ENCODE measurements at places on chromosomes 4 and X.

GRCh38 chr4:41065434-41066006 lies 148.8 kb downstream of the APBB2 start:
- no peak overlapping the region for H3K4me3 ChIP-seq
- no peak for DNase-seq
- no peak overlapping the region for H3K27ac ChIP-seq
- H3K27me3 ChIP-seq, result no peaks in the 10 kb centered on the region

DNA sequence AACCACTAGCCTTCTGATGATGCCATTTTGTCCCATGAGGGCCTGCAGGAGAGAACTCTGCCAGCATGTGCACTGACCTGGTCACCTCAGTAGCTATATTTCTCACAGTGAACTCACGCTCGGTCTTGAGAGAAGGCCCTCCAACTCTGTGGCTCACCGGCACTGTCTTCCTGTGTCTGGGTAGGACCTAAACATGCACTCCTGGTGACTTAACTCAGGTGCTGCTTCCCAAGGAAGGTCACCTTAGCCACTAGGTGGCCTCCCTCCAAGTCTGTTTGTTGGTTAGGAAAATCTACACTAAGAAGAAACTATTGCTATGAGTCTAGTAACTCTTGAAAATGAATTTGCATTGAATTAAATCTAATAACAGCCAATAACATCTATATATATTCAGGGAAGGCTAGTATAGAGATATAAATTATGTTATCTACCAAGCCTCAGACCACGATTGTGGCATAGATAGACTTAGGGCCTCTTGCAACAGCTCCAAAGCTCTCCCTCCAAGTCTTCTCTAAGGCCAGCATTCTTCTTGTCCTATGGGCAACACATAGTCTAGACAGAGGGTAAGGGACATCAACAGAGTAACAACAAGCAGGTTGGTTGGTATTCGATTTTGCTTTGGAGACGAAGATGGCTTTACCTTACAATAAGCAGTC lies 24.7 kb downstream of the TLR10 start:
- H3K27ac ChIP-seq, result no peak overlapping the region
- no peaks in the 10 kb centered on the region for H3K36me3 ChIP-seq
- DNase-seq, result no peak
- H3K27me3 ChIP-seq, result no peaks in the 10 kb centered on the region

GRCh38 chr4:6909970-6910339 lies 329 bp downstream of the TBC1D14 start:
- no peaks in the 10 kb centered on the region for H3K36me3 ChIP-seq
- peak overlapping the region; percentile 91 for H3K4me3 ChIP-seq
- H3K4me1 ChIP-seq, result peaks cover 61% of the 10 kb centered on the region
- peak overlapping the region; percentile 2 for H3K27ac ChIP-seq
- no peaks in the 10 kb centered on the region for H3K27me3 ChIP-seq

DNA sequence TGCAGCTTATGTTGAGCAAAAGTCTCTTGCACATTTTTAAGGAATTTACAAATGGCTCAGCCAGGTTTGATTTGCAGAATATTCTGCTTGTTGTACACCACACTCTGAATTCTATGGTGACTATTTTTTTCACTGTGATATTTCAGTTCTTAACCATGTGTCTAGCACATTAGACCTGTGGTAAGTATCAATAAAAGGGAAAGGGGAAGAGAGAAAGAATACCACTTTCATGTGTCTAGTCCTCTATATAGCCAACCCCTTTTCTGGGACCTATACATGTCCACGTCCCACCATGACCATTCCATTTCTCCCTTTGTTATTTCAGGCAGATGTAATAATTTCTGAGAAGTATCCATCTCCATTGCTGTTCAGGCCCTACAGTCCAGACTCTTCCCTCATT lies 121.3 kb upstream of the PNPLA4 start:
- no peaks in the 10 kb centered on the region for H3K36me3 ChIP-seq
- H3K27ac ChIP-seq, result no peak overlapping the region
- no peaks in the 10 kb centered on the region for H3K4me1 ChIP-seq
- DNase-seq, result no peak
- no peaks in the 10 kb centered on the region for H3K27me3 ChIP-seq
- no peak overlapping the region for H3K4me3 ChIP-seq

DNA sequence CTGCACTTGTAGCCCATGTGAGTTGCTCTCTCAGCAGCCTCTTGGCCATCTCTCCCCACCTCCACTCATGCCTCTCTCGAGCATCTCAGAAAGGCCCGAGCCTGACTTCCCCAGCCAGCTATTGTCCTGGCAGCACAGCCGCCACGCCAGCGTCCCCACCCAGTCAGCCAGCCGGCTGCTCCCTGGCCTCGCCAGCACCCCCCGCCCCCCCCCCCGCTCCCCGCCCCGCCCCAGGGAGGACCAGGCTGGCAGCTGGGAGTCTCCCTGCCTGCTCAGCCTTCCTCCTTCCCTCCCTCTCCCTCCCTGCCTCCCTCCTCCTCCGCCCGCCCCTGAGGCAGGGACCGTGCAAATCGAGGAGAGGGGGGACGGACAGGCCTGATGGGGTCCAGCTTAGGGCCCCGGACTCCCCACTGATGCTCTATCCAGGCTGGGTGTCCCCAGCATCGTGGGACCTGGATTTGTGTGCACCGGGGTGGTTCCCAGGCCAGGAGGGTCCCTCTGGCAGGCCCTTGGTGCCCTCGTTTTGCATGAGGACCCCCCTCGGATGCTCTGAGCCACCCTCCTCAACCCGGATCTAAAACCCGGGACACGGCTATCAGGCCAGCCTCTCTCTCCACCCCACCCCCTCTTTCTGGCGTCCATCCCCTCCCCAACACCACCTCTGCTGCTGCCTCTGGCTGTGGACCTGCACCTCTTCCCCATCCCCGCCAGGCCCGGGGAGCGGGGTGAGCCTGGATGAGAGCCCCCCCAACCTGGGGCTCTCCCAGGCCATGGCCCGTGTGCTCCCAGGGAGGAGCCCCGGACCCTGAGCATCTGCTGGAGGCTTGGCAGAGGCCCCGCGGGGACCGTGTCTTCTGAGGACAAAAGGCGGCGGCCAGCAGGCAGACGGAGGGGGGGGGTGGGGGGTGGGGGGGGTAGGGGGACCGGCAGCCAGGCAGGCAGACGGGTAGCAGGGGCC lies at the start of gene GPR173:
GPR173 (plus strand) TSS at position 621 of the 958 bp plus-strand sequence. CDS start 27,833 bp downstream, outside the sequence.
- no peak within 1 kb of the TSS for H3K4me3 ChIP-seq
- DNase-seq, result no peak
- no peak within 1 kb of the TSS for H3K27ac ChIP-seq
- no peaks in the 10 kb centered on the region for H3K36me3 ChIP-seq
- no peaks in the 10 kb centered on the region for H3K4me1 ChIP-seq
- H3K27me3 ChIP-seq, result no peaks in the 10 kb centered on the region

DNA sequence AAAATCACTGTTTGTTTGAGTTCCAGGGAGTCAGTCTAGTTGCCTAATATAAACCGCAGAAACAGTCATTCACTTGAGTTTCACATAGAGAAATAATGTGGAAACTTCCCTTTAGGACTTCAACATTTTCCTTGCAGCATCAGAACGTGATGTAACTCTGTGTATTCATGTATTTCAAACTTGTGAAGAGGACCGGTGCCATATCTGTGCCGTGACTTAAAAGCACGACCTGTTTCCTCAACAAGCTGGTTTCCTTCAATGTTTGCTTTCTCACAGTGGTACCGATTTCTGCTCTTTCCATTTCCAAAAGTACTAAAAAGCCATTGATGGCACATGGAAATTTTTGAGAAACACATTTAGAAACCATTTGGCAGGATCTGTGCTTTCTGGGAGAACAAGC lies 166.6 kb upstream of the RAPGEF2 start:
- no peak overlapping the region for H3K4me3 ChIP-seq
- H3K27me3 ChIP-seq, result no peaks in the 10 kb centered on the region
- H3K4me1 ChIP-seq, result no peaks in the 10 kb centered on the region
- DNase-seq, result peak; percentile 56
- no peaks in the 10 kb centered on the region for H3K36me3 ChIP-seq

GRCh38 chr4:8285976-8286718 lies 16.6 kb downstream of the HTRA3 start:
- H3K36me3 ChIP-seq, result no peaks in the 10 kb centered on the region
- no peaks in the 10 kb centered on the region for H3K27me3 ChIP-seq
- no peak overlapping the region for H3K4me3 ChIP-seq
- no peak overlapping the region for H3K27ac ChIP-seq
- no peaks in the 10 kb centered on the region for H3K4me1 ChIP-seq

DNA sequence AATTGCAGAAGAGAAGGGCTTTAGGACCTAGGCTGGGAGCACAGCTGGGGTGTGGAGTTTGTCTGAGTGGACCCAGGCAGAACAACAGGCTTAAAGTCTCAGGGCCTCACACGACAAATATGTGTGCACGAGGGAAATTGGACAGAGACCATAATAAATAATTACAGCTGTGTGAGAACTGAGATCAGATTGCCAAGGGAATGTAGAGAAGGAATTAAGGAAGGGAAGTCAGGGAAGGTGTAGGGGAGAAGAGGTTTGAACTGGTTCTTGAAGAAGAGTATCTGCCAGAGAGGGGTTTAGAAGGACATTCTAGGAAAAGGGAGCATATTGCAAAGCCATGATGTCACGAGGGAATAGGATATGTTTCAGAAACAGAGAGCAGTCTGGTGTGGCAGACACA lies 120.7 kb upstream of the TSPAN5 start:
- no peaks in the 10 kb centered on the region for H3K27me3 ChIP-seq
- no peaks in the 10 kb centered on the region for H3K4me1 ChIP-seq
- DNase-seq, result no peak
- H3K27ac ChIP-seq, result no peak overlapping the region
- no peaks in the 10 kb centered on the region for H3K36me3 ChIP-seq
- no peak overlapping the region for H3K4me3 ChIP-seq

- no peaks in the 10 kb centered on the region for H3K4me1 ChIP-seq
- no peaks in the 10 kb centered on the region for H3K36me3 ChIP-seq
- no peak overlapping the region for H3K27ac ChIP-seq
- no peaks in the 10 kb centered on the region for H3K27me3 ChIP-seq
Observed at GRCh38 chr4:36004204-36004851, 240.0 kb downstream of the ARAP2 start.

DNA sequence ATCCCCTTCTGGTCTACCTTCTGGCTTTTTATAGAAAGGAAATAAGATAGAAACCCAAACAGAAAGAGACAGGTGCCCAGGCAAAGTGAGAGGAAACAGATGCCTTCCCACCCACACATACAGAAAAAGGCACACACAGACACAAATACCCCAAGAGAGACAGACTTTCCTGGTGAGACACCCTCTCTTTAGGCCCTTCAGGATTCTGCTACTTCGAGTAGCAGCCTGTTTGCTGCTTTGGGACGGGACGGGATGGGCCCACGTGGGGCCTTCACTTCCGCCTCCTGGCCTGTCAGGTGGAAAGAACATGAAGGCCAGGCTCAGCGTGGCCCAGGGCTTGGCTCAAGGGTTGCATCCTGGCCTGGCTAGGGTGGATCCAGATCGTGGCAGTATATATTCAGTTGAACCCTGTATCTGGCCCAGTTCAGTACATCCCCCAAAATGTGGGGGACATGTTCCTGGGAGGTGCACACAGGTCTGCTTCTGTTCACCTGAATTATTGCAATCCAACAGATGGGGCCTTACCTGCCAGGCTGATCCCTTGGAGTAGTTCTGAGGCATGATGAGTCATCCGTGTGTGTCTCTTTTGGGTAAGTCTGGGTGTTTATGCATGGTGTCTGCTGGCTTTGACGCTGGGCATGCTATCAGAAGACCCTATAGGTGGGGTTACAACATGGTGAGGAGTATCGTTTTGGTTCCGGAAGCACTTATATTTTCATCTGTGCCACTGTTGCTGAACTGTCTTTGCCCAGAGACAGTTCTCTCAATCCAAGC lies 2.4 kb downstream of the ZNF275 start:
- no peak for DNase-seq
- no peaks in the 10 kb centered on the region for H3K27me3 ChIP-seq
- H3K4me1 ChIP-seq, result peaks cover 43% of the 10 kb centered on the region
- peaks cover 25% of the 10 kb centered on the region for H3K36me3 ChIP-seq
- H3K4me3 ChIP-seq, result no peak overlapping the region

- H3K4me1 ChIP-seq, result no peaks in the 10 kb centered on the region
- H3K27me3 ChIP-seq, result no peaks in the 10 kb centered on the region
- no peak overlapping the region for H3K27ac ChIP-seq
- H3K4me3 ChIP-seq, result no peak overlapping the region
- no peaks in the 10 kb centered on the region for H3K36me3 ChIP-seq
Observed at GRCh38 chrX:9048801-9049200, 14.9 kb upstream of the FAM9B start.
